ENCODE measurements at places on chromosomes 13 and 19. TPM values are rescaled to one million over a fixed set of nuclear protein-coding genes. Genes with fewer than 3 reads are reported as not detected.

Gene CKM
- polyA plus RNA-seq: 0.05 TPM

Gene ONECUT3
- polyA plus RNA-seq: not detected

GRCh38 chr13:32391101-32391619 is 36.8 kb downstream of the N4BP2L1 start:
- no peaks in the 10 kb centered on the region for H3K27me3 ChIP-seq
- no peak overlapping the region for H3K27ac ChIP-seq
- no peak overlapping the region for H3K4me3 ChIP-seq
- H3K4me1 ChIP-seq: no peaks in the 10 kb centered on the region

Gene CBARP
- 0.06 TPM for polyA plus RNA-seq

GRCh38 chr13:45456196-45456972 is 8.4 kb upstream of the COG3 start:
- H3K4me1 ChIP-seq: no peaks in the 10 kb centered on the region
- no peak overlapping the region for H3K27ac ChIP-seq
- no peaks in the 10 kb centered on the region for H3K27me3 ChIP-seq
- no peaks in the 10 kb centered on the region for H3K36me3 ChIP-seq
- DNase-seq: no peak

Gene SLC25A30
- 5.4 TPM for polyA plus RNA-seq

GRCh38 chr13:41812851-41813250 is 148.1 kb downstream of the VWA8 start:
- H3K27me3 ChIP-seq: no peaks in the 10 kb centered on the region
- peaks cover 3% of the 10 kb centered on the region for H3K36me3 ChIP-seq
- no peak overlapping the region for H3K27ac ChIP-seq
- no peak overlapping the region for H3K4me3 ChIP-seq
- peaks cover 4% of the 10 kb centered on the region for H3K4me1 ChIP-seq

DNA sequence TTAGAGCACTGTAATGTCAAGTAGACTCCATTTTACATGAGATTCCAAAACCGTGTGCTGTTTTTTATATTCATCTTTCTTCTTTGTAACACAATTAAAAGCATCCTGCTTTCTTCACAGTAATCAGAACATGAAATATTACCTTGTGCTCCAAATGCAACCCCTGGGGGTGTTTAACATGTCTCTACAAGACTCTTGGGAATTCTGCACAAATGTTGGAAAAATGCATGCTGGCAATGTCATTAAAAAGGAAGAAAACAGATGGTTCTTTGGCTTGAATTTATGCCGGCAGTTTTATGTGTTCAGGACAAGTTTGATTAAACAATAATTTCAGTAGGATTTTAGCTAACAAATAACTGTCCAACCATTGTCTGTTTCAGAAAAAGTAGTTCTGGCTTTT is 159.1 kb downstream of the LIG4 start:
- no peaks in the 10 kb centered on the region for H3K4me1 ChIP-seq
- no peak overlapping the region for H3K4me3 ChIP-seq
- H3K36me3 ChIP-seq: no peaks in the 10 kb centered on the region
- no peaks in the 10 kb centered on the region for H3K27me3 ChIP-seq
- H3K27ac ChIP-seq: no peak overlapping the region
- DNase-seq: no peak

- H3K27ac ChIP-seq: no peak overlapping the region
- no peak for DNase-seq
- peaks cover 20% of the 10 kb centered on the region for H3K36me3 ChIP-seq
- H3K27me3 ChIP-seq: no peaks in the 10 kb centered on the region
- H3K4me1 ChIP-seq: no peaks in the 10 kb centered on the region
Observed at GRCh38 chr19:1122021-1122971, 18.5 kb downstream of the GPX4 start.

DNA sequence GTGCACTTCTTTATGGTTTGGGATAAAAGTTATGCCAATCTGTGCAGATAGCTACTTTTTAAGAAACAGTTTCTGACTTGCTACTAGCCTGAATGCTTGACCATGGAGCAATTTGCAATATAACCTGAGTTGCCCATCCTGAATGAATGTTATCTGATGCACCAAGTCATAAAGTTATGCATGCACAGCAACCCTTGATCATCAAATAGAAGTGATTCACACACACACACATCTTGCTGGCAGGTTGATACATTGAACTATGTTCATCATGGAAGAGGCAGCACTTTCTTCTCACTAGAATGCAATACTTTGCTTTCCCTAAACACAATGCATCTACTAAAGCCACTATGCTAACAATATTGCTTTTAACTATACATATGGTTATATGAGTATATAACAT is 311.5 kb downstream of the RFC3 start:
- DNase-seq: no peak
- peaks cover 2% of the 10 kb centered on the region for H3K27me3 ChIP-seq
- H3K36me3 ChIP-seq: no peaks in the 10 kb centered on the region
- H3K27ac ChIP-seq: no peak overlapping the region

GRCh38 chr13:35866801-35867200 is 264.4 kb downstream of the DCLK1 start:
- H3K36me3 ChIP-seq: no peaks in the 10 kb centered on the region
- H3K4me1 ChIP-seq: no peaks in the 10 kb centered on the region
- DNase-seq: no peak
- no peaks in the 10 kb centered on the region for H3K27me3 ChIP-seq
- H3K27ac ChIP-seq: no peak overlapping the region

Gene WDR62
- polyA plus RNA-seq: 0.26 TPM

GRCh38 chr19:7860714-7861618 is 13.2 kb downstream of the PRR36 start:
- H3K4me1 ChIP-seq: peaks cover 6% of the 10 kb centered on the region
- H3K4me3 ChIP-seq: no peak overlapping the region
- no peaks in the 10 kb centered on the region for H3K27me3 ChIP-seq

DNA sequence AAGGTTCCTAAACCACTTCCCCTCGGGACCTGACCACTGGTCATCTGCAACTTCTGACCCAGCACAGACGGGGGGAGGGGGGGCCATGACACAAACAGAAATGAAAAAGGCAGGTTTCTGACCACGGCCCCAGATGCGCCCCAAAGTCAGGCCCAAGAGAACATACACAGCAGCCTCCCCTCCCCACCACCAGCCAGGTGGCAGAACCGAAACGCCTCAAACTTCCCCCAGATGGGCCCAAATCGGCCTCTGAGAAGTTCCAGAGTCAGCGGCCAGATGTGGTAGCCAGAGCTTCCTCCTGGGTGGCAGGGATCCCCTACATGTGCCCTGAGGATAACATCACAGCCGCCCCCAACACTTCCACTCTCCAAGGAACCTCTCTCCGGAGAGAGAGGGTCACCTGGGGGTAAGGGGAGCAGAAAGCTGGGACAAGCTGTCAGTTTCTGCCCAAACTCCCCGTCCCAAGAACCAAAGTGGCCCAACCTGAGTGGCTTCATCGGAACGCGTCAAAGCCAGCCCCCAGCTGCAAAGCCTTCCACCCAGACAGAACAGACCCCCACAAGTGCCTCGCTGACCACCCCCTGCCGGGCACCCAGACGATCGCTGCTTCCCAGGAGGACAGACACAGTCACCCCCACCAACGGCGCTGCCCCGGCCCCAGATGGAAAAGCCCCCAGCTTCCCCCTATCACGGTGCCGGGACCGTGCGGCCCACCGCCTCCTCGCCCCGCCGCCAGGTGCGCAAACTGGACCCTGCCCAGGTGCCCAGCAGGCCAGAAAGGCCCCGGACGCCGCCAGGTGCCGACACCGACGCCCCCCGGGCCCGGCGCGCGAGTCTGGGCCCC is 800 bp downstream of the ELL start:
- peak overlapping the region; percentile 99 for H3K27ac ChIP-seq
- H3K36me3 ChIP-seq: no peaks in the 10 kb centered on the region
- H3K27me3 ChIP-seq: no peaks in the 10 kb centered on the region
- peaks cover 26% of the 10 kb centered on the region for H3K4me1 ChIP-seq
- peak overlapping the region; percentile 96 for H3K4me3 ChIP-seq

- no peak overlapping the region for H3K4me3 ChIP-seq
- H3K36me3 ChIP-seq: no peaks in the 10 kb centered on the region
- no peaks in the 10 kb centered on the region for H3K4me1 ChIP-seq
- H3K27ac ChIP-seq: no peak overlapping the region
Observed at GRCh38 chr13:50549221-50549942, 294.1 kb downstream of the DLEU7 start.

DNA sequence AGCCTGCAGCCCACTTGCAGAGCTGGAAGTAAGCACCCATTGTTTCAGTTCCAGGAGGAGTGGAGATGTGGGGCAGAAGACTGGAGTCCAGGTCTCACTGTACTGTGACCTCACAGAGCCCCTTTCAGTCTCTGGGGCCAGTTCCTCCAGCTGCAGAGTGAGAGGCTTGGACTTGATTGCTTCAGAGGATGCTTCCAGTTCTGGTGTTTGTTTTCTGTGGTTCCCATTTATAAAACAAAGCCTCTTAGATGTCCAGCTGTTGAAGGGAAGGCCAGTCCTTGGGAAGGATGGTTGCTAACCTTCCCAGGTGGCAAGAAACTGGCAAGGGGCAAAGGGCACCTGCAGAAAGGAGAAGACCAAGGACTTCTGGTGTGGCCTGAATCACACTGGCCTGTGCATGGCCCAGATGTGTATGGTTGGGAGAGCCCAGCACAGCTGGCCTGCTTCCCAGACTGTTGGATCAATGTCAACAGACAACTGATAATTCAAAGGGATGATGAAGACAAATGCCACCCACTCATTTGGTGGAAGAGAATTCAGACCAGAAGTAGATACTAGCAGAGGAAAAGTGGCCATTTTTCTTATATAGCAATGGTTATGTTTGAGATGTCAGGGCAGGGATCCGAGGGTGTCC is 218.5 kb downstream of the ZNF536 start:
- H3K27me3 ChIP-seq: no peaks in the 10 kb centered on the region
- H3K4me1 ChIP-seq: no peaks in the 10 kb centered on the region
- no peak overlapping the region for H3K27ac ChIP-seq
- H3K36me3 ChIP-seq: no peaks in the 10 kb centered on the region
- H3K4me3 ChIP-seq: no peak overlapping the region

DNA sequence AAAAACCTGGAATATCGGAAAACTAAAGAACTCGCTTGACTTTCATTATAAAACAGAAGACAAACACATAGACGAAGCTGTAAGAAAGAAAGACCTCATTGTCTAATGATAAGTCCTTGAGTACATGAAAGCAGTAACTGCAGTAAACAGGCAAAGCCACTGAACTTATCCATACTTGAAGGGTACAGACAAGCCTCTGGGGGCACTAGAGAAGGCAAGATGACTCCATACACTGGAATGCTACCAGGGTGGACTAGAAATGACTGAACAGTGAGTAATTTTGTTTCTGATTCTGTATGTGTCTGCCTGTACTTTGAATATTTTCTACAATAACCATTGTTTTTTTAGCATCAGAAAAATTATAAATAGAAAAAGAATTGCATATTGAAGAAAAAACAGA is 507.9 kb downstream of the UQCRFS1 start:
- H3K4me3 ChIP-seq: no peak overlapping the region
- no peaks in the 10 kb centered on the region for H3K4me1 ChIP-seq
- DNase-seq: no peak
- no peaks in the 10 kb centered on the region for H3K36me3 ChIP-seq
- H3K27ac ChIP-seq: no peak overlapping the region

- H3K4me3 ChIP-seq: no peak overlapping the region
- DNase-seq: peak; percentile 54
- H3K27ac ChIP-seq: peak overlapping the region; percentile 6
- H3K27me3 ChIP-seq: no peaks in the 10 kb centered on the region
- H3K36me3 ChIP-seq: no peaks in the 10 kb centered on the region
- H3K4me1 ChIP-seq: peaks cover 4% of the 10 kb centered on the region
Observed at GRCh38 chr19:18762125-18763023, 28.7 kb downstream of the COMP start.

DNA sequence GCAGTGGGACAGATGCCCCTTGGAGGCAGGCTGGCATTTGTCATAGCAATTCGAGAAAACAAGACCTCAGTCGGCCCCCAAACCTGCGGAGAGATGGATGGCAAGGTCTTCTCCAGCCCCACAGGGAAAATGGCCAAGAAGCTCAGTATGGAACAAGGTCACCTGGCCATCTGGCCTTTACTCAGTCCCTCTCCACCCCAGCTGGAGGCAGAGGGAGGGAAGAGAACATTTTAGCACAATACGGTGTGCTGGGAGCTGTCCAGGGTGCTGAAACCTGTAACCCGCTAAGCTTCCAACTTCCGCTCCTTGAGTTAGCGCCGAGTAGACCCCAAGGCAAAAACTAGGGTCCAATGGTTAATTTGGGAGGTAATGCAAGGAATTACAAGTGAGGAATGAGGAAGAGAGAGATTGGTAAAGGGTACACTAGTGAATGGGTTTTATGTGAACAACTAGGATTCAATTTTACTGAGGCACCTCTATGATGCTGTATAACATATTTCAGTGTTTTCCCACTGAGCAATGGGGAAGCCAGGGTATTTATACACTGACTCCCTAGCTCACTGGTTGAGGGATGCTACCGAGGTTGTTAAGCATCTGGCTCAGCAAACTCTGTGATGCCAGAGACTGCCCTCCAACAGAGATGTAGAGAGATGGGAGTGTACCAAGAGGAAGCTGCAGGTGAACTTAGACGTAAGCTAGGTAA is 64.3 kb downstream of the CACNA1A start:
- H3K27ac ChIP-seq: no peak overlapping the region
- DNase-seq: peak; percentile 49
- no peaks in the 10 kb centered on the region for H3K4me1 ChIP-seq
- H3K27me3 ChIP-seq: no peaks in the 10 kb centered on the region

DNA sequence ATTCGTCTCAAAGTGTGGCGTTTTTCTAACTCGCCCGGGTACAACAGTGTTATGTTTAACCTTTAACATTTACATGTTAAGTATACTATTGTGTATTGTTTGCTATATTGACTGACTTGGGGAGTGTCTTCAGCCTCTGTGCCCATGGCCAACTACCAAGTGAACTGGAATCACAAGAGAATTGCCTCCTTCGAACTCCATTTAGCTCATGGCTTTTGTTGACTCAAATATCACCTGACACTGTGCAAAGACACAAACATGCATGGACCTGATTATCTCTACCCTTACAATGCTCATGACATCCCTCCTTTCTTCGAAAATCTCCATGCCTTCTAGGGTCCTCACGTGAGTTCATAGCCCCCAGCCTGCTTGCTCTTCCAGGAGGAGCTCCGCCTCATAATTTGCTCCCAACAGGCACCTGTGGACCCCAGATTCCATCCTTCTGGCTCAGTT is 704 bp downstream of the ZNF814 start:
- no peaks in the 10 kb centered on the region for H3K27me3 ChIP-seq
- DNase-seq: no peak
- peak overlapping the region; percentile 88 for H3K4me3 ChIP-seq

GRCh38 chr13:81184556-81185265 is 843.8 kb upstream of the SPRY2 start:
- H3K27me3 ChIP-seq: peaks cover 3% of the 10 kb centered on the region
- no peaks in the 10 kb centered on the region for H3K36me3 ChIP-seq
- DNase-seq: no peak
- H3K4me3 ChIP-seq: no peak overlapping the region
- no peak overlapping the region for H3K27ac ChIP-seq

DNA sequence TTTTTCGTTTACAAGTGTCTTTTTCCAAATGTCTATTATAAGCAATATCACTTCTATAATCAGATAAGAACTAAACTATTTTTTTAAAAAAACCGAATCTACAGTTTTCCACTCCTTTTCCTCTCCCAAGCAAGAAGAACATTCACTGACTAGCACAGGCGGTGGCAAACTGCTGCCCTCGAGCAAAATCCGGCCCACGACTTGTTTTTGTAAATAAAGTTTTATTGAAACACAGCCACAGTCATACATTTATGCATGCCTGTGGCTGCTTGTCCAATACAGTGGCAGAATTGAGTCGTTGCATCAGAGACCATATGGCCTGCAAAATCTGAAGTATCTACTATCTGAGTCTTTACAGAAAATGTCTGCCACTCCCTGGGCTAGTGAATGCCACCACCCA is 27.4 kb downstream of the INSR start:
- peaks cover 7% of the 10 kb centered on the region for H3K36me3 ChIP-seq
- H3K4me1 ChIP-seq: peaks cover 8% of the 10 kb centered on the region
- H3K27ac ChIP-seq: peak overlapping the region; percentile 80
- no peaks in the 10 kb centered on the region for H3K27me3 ChIP-seq
- DNase-seq: no peak
- no peak overlapping the region for H3K4me3 ChIP-seq

Gene LHB
- polyA plus RNA-seq: not detected

All from liver (tissue), 10 donors.